CD4-positive, alpha-beta T cell treated with Interleukin-17A for 1 hour (primary cell): ENCODE measurements at places on chromosomes 7 and 10.

DNA sequence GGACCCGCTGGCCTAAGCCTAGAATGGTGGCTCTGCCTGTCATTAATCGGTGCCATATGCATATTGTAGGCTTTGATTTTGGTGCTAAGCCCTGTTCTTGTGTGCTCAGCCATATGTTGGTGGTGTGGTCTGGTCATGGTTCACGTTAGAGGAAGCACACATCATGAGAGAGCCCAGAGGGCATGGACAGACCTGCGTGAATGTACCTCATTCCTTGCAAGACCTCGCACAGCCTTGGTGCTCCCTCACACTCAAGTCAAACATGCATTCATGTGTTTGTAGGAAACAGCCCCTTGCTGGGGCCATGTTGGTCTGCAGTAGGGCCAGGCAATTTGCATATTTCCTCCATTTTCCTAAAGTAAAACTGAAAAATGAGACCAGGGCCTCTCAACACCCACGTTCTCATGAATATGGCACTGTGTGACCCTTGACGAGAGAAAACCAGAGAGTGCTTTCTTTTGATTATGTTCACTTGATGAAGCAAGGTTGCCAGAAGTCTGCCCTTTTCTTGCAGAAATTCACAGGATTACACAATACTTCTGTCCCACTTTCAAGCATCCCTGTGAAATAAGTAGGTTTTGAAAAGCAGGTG is 268.7 kb downstream of the CELF2 start:
- no peak for DNase-seq

DNA sequence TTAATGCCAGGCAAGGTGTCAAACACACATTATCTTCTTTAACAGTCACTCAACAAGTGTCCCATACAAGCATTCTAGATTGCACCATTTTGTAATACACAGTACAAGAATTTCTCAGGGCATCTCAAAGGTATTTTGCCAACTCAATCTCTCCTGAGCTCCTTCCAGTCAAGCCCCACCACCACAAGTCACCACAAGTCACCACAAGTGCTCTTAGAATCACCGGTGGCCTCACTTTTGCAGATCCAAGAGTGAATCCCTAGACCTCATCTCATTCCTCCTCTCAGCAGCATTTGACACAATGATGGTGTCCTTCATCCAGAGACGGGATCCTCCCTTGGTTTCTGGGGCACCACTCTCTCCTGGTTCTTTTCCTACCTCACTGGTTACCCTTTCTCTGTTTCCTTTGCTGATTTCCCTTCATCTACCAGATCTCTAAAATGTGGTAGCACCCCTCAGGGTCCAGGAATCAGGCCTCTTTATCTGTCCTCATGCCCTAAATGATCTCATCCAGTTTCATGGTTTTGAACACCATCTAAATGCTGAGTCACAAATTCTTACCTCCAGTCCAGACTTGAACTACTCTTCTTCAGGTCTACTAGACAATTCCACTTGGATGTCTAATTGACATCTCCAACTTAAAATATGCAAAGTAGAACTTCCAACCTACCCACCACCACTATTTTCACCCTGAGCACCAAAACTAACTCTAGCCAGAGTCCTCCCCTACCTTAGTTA is 26.9 kb downstream of the VPS41 start:
- DNase-seq: no peak

DNA sequence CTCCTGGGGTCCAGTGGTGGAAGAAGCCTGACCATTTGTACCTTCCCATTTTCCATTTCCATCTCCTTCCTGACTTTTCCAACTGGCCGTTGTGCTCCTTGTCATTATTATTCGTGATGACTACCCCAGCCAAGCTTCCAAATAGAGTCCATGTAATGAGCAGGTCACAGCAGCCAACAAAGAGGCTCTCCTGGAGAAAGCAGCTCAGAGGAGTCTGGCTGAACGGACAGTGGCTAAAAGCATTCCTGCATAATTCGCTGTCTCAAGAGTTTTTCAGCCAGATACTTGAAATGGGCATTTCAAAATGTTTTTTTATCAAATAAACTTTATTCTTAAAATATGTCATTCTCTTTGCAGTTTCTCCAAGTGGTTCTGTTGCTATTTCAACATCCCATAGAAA is 458.6 kb downstream of the INHBA start:
- no peak for DNase-seq

GRCh38 chr10:104521901-104522694 is 119.0 kb upstream of the SORCS3 start:
- no peak for DNase-seq

DNA sequence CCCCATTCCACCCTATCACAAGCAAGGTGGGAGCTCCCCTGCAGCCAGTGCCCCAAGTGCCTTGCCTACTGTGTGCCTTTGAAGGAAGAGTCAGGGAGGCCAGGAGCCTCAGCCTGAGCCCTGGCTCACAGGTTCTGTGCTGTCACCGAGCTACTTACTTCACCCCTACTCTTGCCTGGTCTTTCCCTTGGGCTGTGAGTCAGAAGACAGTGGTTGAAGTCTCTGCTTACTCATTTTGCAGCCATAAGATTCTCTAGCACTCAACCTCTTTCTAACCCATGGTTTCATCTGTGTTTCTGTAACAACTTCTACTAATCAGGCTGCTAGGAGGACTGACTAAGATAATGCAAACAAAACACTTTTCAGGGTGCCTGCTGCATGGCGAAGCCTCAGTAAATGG is 114.5 kb downstream of the PLCE1 start:
- no peak for DNase-seq

- no peak for DNase-seq
Observed at GRCh38 chr7:115178835-115179234, 256.9 kb downstream of the MDFIC start.
